ENCODE measurements at places on chromosomes 12 and 14.

DNA sequence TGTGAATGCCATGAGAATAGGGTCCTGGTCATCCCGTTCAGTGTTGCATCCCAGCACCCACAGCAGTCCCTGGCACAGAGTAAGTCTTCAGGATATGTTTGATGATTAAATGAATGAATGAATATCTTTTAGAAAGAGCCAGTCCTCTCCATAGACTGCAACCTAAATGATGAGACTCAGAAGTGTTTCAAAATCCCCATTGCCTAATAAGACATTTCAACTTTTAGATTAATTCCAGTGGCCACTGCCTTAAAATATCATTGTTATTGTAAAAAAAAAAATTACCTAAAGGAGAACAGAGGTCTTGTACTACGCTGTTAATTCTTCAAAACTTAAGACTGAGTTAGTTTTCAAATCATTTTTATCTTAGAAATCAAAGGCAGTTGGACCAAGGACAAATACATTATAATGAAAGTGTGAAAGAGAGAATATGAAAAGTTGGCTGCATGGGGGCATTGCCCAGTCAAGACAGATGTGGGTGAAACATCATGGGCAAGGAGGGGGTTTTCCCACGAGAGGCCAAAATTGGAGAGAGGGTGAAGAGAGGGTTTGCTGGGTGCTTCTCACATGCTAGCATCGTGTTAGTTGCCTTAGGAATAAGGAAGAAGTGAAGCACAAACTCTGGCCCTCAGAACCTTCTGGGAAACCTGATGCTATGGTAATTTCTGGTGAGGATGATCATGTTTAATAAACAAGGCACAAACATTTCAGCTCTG lies 26.3 kb upstream of the CPM start:
- no peak for DNase-seq

DNA sequence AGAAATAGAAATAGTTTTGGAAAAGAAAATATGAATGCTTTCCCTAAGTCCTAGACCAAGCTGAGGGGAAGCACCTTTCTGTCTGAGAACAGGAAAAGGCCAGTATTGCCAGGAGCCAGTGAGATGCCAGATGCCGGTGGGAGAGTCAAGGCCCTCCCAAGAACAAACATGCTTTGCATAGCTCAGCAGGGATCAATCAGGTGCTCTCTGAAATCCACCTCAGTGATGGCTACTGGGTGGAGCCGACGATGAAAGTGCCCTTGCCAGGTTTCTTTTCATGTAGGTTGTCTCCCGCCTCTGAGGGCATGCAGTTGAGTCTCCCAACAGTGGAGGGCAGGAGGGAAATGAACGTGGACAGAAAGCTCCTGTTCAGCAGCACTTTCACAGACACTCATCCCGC lies 28.3 kb downstream of the DEGS2 start:
- DNase-seq, result no peak

- DNase-seq, result no peak
Observed at GRCh38 chr12:124718458-124718857, 145.2 kb downstream of the SCARB1 start.

GRCh38 chr12:110091136-110091711 lies 32.9 kb upstream of the IFT81 start:
- DNase-seq, result no peak

DNA sequence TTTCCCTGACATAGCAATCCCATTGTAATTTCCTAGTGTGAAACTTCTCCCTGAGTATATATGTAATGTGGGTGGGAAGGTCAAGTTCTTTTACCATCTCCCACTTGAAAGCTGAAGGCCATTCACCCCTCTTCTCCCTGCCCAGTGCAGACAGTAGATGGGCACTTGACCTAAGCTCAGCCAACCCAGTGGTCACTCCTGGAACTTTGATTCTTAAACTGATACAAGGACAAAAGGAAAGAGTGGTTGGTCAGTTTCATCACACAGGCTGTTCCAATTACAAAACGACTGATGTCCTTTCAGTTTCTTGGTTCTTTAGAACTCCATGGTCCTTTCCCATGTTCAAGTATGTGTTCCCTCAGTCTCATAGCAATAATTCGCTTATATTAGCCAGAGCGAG lies 8.4 kb upstream of the APOLD1 start:
- DNase-seq, result no peak

DNA sequence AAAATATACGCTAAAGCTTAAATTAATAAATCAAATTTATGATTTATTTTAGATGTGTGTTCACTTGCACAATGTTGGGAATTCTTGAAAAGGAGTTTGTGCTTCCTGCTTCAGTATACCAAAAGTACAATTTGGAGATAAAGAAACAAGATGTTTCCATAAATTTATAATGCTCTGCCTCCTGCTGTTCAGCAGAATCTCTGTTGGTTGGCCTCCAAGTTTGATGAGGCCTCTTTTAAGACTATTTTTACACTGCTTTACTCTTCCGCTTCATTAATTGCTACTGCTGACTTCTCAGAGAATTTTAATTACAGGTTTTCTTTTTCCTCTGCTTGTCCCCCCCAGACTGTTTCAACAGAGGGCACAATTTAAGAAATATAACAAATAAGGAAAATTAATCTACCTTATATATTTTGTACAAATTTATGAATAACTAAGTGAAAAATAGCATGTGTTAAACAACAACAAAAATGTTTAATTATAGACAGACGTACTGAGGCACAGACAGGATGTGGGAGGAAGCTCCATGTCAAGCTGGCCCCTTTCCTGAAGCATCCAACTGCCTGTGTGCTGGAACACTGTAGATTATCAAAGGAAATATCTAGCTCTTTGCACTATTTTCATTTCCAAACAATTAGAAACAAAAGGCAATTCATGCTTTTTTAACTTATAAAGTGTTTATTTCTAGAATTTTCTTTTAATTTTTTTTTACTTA lies 83.9 kb downstream of the PIK3C2G start:
- no peak for DNase-seq

DNA sequence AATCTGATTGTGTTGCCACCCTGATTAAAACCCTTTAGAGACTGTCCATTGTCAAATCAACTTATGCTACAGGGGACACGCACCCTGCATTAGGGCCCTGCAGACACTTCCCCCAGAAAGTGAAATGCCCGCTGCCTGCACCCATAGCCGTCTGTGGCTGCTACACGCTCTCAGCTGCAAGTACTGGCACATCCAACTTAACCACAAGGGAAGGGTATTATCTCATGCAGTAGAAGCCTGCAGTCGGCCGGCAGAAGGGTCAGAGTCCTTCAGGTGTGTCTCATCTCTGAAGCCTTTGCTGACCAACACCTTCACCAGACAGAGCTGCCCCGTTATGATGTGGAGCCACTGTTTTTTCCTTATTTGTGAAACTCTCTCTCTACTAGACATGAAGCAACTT lies 20.8 kb downstream of the CFAP251 start:
- no peak for DNase-seq

- DNase-seq, result no peak
Observed at GRCh38 chr14:95500201-95500681, 16.2 kb downstream of the SYNE3 start.

Data from activated naive CD4-positive, alpha-beta T cell (primary cell).